ENCODE measurements at places on chromosomes 11 and 22.
A peak's percentile ranks its signal among the peaks of the same experiment; 100 is the strongest.

- peak; percentile 69 for DNase-seq
These were observed 38.3 kb upstream of the HMGXB4 start for GRCh38 chr22:35219012-35219411.

- peak; percentile 96 for DNase-seq
These were observed 187.0 kb upstream of the ISX start for GRCh38 chr22:34879001-34879400.

GRCh38 chr11:94139416-94139815, 10.8 kb downstream of the PANX1 start:
- no peak for DNase-seq

DNA sequence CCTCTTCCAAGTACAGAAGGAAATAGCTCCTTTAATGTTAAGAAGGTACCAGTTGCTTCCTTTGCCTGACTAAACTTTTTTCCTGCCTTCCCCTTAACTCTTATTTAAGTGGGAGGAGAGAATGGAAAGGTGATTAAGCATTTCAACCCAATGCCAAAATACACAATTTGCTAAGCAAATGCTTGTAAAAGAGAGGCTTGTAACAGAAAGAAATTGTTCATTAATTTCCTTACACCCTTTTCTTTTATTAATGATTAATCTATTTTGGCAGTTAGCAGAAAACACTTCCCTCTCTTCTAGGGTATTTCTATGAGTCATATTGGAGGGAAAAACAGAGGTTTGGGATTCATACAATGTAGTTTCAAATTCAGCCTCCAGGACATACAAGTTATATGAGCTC, 427.6 kb upstream of the FAT3 start:
- no peak for DNase-seq

DNA sequence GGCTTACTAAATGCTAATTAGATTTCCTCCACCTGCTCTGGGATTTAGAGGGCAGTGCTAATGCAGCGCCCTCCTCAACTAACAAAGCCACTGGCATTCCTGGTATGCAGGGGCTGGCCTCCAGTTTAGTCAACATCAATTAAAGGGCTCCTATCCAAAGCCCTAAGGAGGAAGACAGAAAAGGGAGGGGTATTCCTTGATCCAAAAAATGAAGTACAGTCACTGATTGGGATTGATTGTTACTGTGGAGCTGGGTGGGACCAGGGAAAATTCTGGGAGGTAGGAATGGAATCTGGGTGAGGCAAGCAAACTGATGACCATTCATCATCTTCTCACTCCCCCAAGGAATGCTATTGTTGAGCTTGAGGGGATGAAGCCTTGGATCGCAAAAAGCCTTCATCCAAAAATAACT, 52.2 kb downstream of the GAB2 start:
- peak; percentile 73 for DNase-seq

GRCh38 chr11:38278457-38279141, 1680.6 kb upstream of the RAG2 start:
- no peak for DNase-seq

Measured in fibroblast of skin of abdomen (primary cell).